Activated CD8-positive, alpha-beta memory T cell treated with anti-CD3 and anti-CD28 coated beads for 4 hours (primary cell): ENCODE measurements at places on chromosomes 5 and 9.

DNA sequence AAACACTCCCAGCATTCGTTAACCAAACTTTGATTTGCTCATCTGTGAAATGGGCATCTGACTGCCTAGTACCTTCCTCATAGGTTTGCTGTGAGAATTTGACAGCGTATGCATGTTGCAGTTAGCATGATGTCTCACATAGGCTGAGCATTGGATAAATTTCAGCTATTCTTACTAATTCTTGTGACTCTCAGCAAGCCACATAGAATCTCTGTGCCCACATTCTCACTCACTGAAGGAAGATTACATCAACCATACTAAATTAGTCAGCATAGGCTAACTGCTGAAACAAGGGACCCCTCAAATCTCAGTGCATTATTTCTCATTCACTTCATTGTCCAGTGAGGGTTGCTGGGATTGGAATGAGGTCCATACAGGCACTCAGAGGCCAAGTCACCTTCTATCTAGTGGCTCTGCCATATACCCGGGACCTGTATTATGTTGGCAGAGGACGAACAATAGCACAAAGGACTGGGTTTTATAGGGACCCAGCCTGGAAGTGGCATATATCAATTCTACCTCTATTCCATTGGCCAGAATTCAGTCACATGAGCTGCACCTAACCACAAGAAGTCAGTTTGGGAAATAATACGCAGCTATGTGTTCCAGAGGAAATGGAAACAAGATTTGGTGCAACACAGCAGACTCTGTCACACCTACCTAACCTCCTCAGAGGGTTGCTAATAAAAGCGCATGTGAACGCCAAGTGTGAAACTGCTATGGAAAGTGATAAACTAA lies 4.2 kb upstream of the PTGER4 start:
- DNase-seq, result no peak

- DNase-seq, result no peak
These were observed 20.1 kb downstream of the BTNL9 start for GRCh38 chr5:181060231-181060590.

DNA sequence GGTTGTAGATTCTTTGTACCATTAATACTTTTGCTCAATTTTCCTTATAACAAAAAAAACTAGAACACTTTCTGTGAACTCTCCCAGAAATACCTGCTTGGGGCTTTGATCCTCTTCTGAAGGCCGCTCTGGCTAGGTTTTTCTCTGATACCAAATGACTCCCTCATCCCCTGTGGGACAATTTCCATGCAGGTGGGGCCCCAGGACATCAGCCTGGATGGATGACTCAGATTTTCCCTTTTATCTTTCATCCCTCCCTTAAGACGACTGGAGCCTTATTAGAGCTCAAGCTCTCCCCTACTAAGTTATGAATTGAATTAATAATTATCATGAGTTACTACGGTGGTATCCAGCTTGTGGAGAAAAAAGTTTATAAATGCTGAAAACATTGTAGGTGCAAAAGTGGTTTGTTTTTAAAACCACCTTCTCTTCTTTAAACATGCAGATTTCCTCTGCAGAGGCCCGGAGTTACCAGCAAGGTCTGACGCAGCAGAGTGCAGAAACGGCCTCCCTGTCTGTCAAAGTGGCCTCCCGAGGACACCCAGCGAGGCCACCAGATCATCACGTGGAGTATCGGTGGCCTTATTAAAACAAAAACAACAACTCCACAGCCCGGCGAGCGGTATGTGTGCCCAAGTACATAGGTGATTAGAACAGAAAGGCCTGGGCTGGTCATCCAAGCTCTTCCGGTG lies 50.8 kb upstream of the IRX4 start:
- no peak for DNase-seq

- no peak for DNase-seq
These were observed 102.7 kb downstream of the TMEM215 start for GRCh38 chr9:32886021-32886420.

GRCh38 chr9:121398374-121398773 lies 28.3 kb upstream of the STOM start:
- no peak for DNase-seq

GRCh38 chr9:4138781-4139180 lies 161.1 kb downstream of the GLIS3 start:
- DNase-seq, result no peak

- DNase-seq, result no peak
These were observed 8.7 kb upstream of the SPARC start for GRCh38 chr5:151695464-151695863.

GRCh38 chr5:98793223-98793622 lies 19.8 kb downstream of the RGMB start:
- no peak for DNase-seq

DNA sequence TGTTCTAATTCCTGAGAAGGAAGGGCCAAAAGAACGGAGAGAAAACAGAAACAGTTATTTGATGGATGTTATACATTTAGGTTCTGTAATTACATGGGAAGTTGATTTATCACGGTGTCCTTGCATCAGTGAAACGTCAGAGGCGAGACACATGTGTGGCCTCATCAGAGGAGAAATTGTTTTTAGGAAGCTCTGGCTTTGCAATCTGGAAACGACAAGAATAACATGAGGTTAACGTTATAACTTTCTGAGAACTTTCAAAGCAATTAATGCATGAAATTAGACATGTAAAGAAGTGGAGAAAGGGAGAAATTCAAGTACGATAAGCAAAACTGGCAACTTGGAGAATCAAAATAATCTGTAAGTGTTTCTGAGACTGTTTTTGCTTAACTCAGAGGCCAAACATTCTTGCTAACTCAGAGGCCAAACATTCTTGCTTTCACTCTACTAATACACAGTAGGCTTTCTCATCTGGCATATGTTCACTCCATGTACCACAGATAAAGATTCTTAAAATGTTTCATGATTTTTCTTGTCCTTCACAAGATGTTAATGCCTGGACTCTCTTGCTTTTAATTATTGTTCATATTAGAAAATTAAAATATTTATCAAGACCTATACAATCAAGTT lies 933.0 kb downstream of the TLE4 start:
- DNase-seq, result no peak

DNA sequence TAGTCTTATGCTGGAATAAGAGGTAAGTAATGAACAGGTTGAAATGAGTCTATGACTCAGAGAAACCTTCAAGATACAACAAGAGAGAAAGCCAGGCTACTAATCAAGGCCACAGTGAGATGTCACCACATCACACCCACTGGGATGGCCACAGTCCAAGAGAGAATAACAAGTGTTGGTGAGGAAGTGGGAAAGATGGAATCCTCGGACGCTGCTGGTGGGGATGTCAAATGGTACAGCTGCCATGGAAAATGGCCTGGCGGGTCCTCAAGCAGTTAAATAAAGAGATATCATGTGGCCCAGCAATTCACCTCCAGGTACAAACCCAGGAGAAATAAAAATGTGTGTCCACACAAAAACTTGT lies 41.9 kb upstream of the NEURL1B start:
- no peak for DNase-seq

DNA sequence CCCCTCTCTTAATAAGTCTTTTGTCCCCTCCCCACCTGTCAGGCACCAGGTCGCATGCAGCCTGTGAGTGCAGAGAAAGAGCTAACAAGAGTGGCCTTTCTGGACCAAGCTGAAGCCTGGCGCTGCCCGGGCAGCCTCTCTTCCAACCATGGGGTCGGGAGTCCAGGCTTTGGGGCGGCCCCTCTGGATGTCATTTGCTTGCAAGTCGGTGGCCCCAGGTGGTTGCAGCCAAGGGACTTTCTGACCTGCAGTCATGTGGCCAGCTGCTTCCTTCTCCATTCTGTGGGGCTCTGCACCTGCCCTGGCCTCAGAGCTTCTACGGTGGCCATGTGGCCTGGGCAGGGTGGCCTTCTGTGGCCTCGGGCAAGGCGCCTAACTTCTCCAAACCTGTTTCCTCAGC lies 159.7 kb downstream of the DAB2IP start:
- no peak for DNase-seq

GRCh38 chr5:171861381-171861780 lies 75.8 kb downstream of the SMIM23 start:
- DNase-seq, result no peak

- DNase-seq, result no peak
These were observed 614 bp upstream of the CPLANE1 start for GRCh38 chr5:37249815-37250164.

DNA sequence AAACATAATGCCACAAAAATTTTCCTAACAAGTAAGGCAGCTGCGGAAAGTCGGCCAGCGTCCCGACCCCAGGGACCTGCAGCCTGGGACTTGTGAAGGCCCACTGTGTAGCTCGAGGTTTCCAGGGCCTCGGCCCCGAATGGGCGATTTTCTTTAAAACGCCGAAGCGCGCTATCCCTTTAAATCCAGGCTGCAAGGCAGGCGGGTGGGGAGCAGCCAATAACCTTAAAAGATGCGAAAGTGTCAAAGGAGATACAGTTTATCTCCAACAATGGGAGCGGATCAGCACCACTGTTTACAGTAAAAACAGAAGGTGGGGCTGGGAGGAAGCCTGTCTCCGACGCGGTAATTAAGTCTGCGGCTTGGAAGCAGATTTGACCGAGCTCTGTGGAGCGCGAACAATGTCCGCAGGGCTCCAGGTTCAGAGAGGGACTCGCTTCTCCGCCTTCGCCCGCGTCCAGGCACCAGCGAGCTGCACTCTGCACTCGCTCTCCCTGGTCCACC lies 1.7 kb upstream of the ZSWIM6 start:
- DNase-seq, result no peak

GRCh38 chr5:16539169-16539666 lies 73.6 kb upstream of the ZNF622 start:
- DNase-seq, result no peak

DNA sequence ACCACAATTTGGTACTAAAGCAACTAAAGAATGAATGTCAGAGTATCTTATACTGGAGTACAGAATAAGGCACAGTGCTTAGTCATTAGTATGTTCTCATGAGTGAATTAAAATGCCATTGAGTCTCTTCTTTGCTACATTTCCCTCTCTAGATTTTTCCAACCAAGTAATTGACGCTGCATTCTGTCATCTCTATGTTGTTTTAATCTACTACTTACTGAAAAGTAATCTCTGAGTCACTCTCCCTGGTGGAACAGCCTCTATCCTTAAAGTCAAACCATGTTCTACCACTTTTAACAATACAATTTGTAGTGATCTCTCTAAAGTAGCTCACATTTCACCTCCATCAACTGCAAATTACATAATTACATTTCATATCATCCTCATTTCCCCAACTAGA lies 495.1 kb downstream of the CDH18 start:
- no peak for DNase-seq

DNA sequence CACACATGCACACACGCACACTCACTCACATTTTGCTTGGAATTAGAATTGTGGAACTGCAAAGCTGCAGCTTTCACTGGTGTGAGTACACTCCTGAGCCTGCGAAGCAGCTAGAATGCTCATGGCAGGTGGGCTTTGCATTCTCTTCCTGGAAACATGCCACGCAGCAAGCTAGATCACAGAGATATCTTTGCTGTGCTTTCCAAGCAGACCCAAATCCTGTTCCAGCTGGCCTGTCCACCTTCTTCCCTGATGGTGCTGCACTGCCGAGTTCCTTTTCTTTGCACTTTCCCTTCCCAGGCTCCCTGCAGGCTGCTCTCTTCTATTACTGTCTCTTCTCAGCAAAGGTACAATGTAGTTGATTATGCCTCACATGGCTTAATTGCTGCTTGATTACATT lies 92.7 kb upstream of the CKMT2 start:
- no peak for DNase-seq

DNA sequence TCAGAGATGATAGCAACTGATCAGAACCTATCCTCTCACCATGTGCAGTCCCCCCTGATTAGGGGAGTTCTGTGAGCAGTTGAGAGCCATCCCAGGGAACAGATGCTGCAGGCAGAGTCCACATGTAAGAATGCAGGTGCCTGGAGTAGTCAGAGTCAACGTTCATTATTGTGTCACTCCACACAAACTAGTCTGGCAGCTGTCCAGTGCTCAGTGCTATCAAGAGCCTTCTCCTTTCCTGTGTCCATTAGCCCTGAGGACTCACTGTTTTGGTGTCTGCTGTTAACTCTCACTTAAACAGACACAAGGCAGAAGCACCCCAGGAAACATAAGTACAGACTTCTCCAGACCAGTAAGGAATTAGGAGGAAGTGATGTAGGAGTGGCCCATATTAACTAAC lies 2.5 kb downstream of the SH3TC2 start:
- DNase-seq, result no peak

- DNase-seq, result no peak
These were observed 7.8 kb downstream of the DNAJB5 start for GRCh38 chr9:34997379-34997781.

DNA sequence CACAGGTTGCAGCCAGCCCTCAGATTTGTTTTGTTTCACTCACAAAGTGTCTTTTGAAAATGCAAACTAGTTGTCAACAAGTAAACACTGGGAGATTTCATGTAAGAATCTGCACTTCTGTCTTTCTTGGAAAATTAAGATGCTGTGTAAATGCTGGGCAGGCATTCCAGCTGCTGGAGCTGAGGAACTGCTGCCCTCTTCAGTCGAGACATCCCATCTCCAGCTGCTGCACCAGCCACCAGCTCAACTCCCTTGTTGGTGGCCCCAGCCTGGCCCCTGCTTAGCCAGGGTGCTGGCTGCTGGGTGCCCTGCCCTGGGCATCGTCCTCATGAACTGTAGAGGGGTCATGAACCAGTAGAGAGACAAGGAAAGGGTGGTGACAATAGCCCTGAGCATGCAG lies 33.1 kb upstream of the AFAP1L1 start:
- no peak for DNase-seq

DNA sequence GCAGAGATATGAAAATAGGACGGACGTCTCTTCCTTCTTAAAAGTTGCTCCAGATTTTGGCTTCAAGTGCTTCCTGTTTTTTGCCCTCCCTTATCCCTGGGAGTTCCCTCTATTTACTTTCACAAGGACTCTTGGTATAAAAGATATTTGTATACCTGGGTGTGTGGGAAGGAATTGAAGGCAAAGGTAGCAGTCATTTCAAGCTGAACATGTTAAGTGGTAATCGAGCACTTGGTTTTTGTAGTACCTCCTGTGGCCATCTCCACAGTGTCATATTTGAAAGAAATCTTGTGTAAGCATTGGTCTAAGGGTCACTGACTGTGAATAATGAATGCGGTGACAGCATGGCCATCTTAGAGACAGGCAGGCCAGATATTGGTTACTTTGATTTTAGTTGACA lies 593.6 kb downstream of the MTRR start:
- DNase-seq, result no peak

DNA sequence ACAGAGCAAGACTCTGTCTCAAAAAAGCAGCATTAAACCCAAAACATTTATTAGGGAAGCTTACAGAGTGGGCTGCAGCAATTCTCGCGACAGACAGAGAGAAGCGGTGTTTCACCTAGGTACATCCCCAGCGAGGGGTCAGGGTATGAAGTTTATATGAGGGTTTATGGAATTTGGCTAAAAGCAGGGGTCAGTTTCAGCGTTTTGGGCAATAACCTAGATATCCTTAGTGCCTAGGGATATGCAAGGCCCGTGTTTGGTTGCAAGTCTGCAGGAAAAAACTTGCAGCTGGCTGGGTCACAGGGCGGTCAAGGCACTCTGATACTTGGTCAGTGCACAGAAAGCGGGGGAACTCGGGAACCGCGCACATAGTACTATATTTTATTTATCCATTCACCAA lies 649 bp upstream of the GLE1 start:
- DNase-seq, result no peak
